ENCODE measurements at places on chromosomes 1 and 21. TPM values are rescaled to one million over a fixed set of nuclear protein-coding genes. Genes with fewer than 3 reads are reported as not detected.

Gene UBL4B
- total RNA-seq = not detected

Gene KCNE2
- total RNA-seq = not detected

Gene MIS18A
- 7.6 TPM for total RNA-seq

Gene PTPRC
- total RNA-seq = 35.1 TPM

Gene NPHS2
- not detected for total RNA-seq

Gene EDARADD
- total RNA-seq = 50.4 TPM

Gene NPR1
- total RNA-seq = 21.0 TPM

Gene OR2T35
- total RNA-seq = not detected

- no peak for DNase-seq
These were observed 745 bp downstream of the MUL1 start for GRCh38 chr1:20507248-20507563.

DNA sequence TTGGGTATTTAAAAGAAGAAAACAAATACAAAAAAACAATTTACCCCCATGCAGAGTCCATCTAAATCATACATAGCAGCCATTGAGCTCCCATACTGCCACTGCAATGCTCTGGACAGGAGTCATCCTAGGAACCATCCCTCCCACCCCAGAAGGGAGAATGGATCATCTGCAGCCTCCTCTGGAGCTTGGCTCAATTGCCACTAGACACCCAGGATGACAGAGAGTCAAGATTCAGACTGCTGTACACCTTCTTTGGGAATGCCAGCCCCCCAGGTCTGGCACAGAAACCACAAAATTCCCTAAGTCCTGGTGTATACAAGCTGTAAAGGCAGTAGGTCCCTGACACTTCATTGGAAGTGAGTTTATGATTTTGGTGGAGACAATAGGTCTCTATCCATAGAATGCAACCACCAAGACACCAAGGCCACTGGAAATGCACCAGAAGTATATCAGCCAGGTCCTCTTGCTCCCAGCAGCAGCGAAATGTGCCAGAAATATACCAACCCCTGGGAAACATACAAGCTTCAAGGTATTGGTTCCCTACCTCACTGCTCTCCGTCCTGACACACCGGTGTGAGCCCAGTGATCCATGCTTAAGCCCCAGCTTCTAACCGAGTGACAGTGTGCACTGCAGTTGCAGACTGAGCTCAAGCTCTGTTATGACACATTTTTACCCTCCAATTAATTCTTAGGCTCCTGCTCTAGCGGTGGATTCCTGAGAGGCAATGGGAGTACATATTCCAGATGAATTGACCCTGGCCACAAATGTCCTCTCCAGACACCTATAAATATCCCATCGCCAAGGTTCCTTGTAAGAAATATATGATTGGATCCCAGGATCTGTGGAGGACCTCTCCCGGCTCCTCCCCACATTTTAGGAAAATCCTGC is 4.4 kb downstream of the TAL1 start:
- DNase-seq = no peak

DNA sequence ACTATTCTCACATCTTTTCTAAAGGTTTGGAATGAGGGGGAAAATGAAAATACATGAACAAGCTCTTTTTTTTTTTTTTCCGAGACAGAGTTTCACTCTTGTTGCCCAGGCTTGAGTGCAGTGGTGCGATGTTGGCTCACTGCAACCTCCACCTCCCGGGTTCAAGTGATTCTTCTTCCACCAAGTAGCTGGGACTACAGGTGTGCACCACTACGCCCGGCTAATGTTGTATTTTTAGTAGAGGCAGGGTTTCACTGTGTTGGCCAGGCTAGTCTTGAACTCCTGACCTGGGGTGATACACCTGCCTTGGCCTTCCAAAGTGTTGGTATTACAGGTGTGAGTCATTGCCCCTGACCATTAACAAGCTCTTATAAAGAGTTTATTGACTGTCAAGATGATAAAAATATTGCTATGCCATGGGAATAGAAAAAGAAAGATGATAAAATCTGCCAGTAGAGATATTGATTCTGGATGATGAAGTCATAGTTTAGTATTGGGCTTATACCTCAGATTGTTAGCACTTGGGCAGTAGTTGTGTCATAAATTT is 36.6 kb downstream of the INKA2 start:
- DNase-seq = no peak

DNA sequence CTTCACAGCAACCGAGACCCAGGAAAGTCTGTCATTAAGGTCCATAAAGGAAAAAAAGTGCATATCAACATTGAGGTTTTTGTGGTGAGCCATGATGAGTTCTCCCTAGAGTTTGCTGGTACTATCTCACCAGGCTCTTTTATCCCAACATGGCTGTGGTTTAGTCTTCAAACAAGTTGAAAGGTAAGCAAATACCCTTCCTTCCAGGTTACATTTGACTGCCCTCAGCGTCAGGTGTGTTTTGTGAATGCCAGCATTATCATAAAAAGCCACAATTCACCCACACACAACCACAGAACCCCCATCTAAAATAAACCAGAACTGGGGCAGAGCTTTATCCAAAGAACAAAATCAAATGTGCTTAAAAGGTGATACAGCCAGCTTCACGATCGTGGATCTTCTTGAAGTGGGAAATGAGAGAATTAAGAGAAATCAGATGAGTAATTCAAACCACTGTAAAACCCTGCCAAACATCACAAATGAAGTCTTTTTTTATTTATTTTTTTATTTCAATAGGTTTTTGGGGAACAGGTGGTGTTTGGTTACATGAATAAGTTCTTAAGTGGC is 64.7 kb downstream of the SETD4 start:
- DNase-seq = no peak

DNA sequence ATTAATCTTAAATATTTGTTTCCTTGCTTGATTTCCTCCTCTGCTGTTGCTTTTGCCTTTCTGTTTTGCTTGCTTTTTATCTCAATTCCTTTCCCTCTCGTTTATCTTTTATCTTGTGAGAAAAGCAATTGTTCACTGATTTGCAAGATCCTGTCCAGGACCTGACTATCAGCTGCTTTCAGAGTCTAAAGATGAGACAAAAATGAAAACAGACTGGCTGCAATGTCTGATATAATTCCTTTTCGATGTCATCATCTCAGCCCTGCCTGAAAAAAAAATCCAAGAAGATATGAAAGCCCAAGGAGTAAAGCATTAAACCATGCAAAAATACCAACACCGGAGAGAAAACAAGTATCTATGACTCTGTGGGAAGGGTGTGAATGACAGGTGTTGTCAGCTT is 225.5 kb downstream of the PATJ start:
- DNase-seq = no peak

DNA sequence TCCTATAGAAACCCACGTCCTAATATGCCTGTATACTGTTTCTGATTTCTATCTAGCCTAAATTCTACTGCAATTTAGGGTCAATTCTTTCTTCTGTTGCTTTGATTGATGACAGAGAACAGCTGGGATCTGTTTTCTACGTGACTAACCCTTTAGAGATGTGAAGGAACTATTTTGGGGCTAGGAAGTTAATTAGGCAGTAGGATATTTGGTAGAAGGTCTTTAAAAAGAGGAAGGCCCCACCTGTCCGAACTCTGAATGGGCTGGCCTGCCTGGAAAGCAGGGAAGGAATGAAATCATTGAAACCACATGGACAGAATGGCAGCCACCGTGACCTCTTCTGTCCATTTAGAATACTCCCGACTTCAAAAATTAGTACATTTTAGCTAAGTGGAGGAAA is 21.0 kb downstream of the EIF2D start:
- no peak for DNase-seq

DNA sequence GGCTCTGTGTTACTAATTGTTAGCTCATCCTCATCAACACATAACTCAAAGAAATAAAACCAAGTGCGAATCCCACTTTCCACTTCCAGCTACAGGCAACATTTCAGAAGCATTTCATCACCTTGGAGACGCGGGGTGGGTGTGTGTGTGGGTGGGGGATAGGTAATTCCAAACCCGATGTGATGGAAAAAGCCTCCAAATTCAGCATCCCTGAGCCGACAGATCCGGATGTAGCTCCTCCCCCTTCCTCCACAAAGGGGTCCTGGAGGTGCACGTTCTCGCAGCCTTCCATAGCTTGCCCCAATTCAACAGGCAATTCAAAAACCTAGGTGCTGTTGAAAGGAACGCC is 486 bp downstream of the HSPA13 start:
- DNase-seq = no peak

GRCh38 chr1:244114892-244115291 is 63.8 kb downstream of the ZBTB18 start:
- DNase-seq = no peak

- DNase-seq = no peak
These were observed 40.6 kb downstream of the KCNA2 start for GRCh38 chr1:110565565-110565964.

DNA sequence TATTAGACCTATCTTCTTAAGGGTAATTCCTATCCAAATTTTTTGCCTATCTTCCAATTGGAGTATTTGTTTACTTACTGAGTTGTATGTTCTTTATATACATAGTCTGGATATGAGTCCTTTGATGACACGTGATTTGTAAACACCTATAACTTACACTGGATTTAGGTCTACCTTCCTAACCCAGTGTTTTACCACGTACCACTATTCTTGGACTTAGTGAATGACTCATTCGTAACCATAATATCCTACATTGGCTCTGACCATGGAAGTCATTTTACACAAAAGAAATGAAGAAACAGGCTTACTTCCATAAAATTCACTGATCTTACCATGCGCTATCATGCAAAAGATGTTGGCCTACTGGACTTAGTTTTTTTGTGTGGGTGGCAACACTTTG is 23.9 kb upstream of the ZZZ3 start:
- DNase-seq = no peak

GRCh38 chr1:203526572-203526971 is 32.6 kb downstream of the OPTC start:
- DNase-seq = no peak

- no peak for DNase-seq
These were observed 197.1 kb upstream of the PBX1 start for GRCh38 chr1:164361927-164362326.

Measured in ureter (tissue), 1 donor.